Fibroblast of skin of scalp (primary cell): ENCODE measurements at places on chromosomes 12 and 14.

DNA sequence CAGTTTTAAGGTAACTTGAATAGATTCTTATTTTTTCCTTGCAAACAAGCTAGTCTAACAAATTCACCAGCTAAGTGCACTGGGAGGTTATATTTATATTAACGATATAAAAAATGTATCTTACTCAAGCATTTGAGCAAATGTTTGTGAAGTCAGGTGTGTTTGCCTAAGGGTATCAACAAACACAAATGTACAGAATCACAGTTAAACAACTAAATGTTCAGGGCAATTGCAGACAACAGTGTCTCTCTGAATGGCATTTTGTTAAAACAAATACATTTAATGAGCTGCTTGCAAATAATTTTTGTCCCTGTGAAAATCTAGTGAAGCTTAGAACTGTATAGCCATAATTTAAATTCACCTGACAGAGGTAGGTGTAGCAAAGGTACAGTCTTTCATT, 28.2 kb upstream of the FLRT2 start:
- no peak for DNase-seq

- DNase-seq: no peak
Measured at GRCh38 chr12:3231399-3231876, 154.3 kb downstream of the TSPAN9 start.

DNA sequence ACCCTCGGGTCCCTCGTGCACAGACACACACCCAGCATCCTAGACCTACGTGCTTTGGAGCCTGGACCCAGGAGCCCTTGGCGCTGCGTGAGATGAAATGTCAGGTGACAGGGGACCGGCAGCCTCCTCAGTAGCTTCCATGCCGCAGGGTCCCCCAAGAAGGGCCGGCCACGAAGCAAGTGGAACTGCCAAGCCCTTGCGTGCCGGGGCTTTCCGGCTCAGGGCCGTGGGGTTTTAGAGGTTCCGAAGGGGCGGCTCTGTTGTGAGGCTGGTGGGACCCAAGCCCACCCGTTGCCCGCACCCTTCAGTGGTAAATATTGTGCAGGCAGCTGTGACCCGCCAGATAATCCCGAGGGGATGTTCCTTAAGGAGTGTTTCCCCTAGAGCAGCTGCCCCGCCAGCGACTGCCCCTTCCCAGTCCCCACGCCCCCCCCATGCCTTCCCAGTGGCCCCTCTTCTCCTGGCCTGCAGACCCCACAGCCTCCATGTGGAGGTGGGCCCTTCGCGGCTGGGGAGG, 133.7 kb downstream of the ADGRD1 start:
- no peak for DNase-seq

GRCh38 chr12:29398495-29398894, 17.5 kb upstream of the ERGIC2 start:
- no peak for DNase-seq

DNA sequence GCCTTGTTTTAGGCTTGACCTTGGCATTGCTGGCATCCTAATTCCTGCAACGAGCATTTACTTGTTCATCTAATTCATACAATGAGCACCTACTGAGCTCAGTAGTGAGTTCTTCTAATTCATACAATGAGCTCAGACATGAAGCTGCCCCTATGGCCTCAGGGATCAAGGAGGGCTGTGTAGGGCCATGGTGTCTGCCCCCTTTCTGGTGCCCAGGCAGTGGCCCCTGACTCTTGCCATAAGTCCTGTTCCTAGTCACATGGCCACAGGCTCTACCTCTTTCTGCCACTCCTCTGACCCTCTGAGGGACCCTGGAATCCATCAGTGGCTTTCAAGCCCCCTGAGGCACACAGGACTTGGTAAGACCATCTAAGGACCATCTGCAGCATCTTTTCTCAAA, 148.8 kb downstream of the ZFP36L1 start:
- DNase-seq: no peak

- no peak for DNase-seq
Measured at GRCh38 chr12:29691161-29691854, 92.4 kb downstream of the TMTC1 start.

GRCh38 chr14:97866195-97866594, 1069.0 kb downstream of the VRK1 start:
- no peak for DNase-seq

- DNase-seq: no peak
Measured at GRCh38 chr12:98743362-98743953, 98.4 kb downstream of the APAF1 start.

DNA sequence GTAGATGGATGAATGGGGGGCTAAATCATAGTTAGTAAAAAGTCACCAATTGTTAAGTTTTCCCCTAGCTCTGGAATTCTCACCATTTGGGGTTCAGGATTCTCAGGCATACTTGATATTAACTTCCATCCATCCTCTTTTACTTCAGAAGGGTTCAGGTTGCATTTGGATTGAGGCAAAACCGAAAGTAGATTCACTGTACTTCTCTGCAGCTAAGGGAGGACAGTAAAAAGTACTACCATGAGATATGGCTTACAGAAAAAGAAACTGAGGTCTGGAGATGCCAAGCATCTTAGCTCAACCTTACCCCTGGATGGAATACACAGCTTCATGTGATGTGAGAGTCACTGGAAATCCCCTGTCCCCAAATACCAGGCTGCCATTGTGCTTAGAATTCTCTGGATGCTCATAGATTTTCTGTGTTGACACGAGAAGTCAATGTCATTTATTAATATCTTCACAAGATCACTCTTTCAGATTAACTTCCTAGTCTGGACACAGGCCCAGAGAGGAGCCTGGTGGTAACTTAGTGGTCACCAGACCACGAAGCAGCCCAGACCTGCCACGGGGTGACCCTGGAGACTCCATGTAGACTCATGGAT, 87.1 kb downstream of the SSPN start:
- no peak for DNase-seq

GRCh38 chr14:73403181-73403752, 55.1 kb downstream of the NUMB start:
- no peak for DNase-seq

GRCh38 chr12:52495389-52495788, 2.3 kb upstream of the KRT6A start:
- DNase-seq: peak; percentile 27

DNA sequence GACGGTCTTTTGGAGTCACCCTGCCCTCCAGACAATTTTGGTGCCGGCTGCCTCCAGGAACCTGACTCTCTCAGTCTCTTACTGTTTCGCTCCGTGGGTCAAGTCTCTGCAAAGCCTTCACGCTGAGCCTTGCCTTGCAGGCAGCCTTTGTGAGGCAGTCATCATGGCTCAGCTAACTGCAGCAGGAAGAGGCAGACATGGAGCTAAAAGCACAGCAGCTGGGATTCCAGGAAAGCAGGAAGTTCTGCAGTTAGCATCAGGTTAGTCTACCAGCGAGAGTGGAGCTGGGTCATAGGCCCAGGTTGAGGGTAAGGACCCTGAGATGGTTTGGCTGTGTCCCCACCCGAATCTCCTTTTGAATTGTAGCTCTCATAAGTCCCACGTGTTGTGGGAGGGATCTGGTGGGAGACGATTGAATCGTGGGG, 305.4 kb downstream of the PCNX1 start:
- no peak for DNase-seq
